ENCODE measurements at places on chromosomes 2 and 18.

GRCh38 chr2:159010340-159010739 lies 41.9 kb downstream of the TANC1 start:
- DNase-seq = peak; percentile 76

DNA sequence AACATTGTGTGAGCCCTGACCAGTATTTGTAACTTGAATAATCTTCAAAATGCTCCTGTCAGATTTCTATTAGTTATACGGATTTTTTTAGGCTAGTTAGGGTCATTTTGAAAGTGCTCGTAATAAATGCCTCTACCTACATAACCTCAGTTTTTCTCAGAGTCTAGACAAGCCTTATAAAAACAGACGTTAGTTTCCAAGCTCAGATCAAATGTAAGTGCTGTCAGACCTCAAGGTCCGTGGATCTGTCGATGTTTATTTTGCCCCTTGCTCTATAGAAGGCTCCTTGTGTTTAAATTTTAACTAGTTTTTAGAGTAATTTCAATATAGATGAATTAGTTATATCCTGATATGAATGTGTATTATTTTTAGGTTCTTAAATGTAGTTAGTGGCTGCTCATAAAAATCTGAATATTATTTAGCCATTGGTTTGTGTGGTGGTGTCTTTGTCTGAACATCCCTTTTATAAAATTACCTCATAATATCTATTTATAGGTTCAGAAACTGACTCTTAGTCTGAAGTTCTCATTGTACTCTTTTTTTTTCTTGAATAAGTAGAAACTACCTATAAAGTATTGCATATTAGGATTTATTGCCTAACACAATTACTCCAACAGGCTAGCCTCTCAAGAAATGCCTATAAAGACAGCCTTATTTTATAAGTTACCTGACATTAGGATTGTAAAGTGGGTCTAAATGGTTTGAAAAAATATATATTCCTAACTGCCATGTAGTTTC lies 71.1 kb downstream of the MTA3 start:
- DNase-seq = no peak

DNA sequence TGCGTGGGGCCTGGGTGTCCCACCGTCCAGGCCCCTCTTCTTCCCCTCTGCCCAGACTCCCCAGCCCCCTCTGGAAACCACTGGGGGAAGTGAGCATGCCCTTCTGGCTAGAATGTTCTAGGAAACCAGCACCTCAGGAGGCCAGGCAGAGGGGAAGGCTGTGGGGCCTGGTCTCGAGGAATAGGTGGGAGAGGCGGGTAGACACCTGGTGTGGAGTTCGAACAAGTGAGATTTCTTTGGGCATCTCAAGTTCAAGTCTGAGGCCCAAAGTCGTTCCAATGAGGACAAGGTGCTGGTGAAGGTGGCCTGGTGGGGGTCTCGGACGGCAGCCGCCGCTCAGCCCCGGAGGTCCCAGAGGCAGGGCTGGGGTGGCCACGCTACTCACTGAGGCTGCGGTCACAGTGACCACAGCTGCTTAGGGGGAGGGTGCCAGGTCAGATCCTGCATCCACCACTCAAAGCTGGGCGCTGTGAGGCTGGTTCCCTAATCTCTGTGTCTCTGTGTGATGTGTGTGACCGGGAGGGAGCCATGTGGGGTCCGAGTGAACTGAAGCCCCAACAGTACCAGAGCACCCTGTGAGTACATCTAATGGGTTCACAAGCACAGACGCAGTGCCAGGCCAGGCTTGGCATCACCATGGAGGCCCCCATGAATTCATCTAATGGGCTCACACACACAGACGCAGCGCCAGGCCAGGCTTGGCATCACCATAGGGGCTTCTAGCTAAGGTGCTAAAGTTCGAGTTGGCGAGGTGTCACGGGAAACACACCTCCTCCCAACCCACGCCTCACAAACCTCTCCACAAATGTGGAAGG lies 26.5 kb upstream of the PXDN start:
- no peak for DNase-seq

DNA sequence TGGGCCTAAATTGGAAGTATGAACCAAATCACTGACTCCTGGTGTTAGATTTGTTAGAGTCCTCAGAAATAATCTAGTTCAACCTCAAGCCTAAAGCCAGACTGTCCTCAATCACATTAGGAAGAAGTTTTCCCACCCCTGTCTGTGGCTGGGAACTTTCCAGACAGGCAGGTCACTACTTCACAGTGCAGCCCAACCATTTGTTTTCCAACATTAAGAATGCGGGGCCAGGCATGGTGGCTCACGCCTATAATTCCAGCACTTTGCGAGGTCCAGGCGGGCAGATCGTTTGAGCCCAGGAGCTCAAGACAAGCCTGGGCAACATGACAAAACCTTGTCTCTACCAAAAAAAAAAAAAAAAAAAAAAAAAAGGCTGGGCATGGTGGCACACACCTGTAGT lies 5.5 kb upstream of the OSBPL1A start:
- DNase-seq = no peak

DNA sequence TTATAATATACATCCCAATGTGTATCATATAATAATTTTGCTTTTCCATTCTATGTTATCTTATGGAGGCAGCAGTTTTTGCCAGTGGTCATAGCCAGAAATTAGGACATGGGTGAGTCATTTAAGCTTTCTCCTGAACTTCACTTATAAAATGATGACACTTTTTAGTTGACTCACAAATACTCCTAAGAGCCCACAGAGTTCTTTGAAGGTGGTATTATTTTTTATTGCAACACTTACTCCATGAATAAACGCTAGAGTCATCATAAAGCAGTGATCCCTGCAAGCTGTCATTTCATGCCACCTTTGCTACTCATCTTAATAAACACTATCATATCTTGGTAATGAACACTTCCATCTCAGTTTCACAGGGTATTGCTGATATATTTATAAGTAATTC lies 69.9 kb upstream of the MAPRE2 start:
- DNase-seq = no peak

DNA sequence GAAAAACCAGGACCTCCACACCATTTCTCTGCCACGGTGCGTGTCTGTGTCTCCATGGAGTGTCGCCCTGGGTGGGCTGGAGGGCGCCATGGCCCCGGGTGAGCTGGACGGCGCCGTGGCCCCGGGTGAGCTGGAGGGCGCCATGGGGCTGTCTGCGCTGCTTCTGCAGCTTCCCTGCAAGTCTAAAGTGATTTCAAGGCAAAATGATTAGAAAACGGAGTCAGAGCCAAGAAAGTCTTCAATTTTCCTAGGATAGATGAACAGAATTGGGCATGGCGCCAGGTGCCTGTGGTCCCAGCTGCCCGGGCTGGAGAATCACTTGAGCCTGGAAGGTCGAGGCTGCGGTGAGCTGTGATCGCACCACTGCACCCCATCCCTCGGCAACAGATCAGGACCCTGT lies 27.7 kb upstream of the NFATC1 start:
- no peak for DNase-seq

- DNase-seq = no peak
Observed at GRCh38 chr2:72034353-72035095, 113.1 kb downstream of the CYP26B1 start.
